NCI-H1930 (cell line): ENCODE measurements at places on chromosomes 13 and 19.

DNA sequence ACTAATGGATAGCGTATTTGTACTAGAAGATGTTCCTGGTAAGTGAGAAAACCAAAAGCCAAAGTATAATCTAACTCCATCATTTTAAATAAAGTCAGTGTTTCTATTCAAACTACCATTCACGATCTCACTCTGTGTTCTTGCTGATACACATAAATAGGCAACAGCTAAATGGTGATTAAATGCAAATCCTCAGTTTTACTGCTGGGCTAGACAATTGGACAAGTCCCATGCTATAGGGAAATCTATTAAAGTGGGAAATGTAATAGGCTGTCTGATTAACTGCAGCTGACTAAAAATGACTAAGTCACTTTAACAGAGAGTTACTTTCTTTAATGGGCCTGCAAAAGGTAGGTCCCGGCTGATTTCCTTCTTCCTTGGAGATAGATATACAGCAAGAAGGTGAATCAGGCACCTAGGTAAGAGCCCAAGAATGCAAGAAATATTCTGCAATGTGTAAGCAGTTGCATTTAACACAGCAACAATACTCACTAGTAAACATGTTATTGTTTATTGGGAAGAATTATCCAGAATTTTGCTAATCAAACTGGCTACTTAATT, 298.4 kb downstream of the SLITRK6 start:
- DNase-seq = no peak

DNA sequence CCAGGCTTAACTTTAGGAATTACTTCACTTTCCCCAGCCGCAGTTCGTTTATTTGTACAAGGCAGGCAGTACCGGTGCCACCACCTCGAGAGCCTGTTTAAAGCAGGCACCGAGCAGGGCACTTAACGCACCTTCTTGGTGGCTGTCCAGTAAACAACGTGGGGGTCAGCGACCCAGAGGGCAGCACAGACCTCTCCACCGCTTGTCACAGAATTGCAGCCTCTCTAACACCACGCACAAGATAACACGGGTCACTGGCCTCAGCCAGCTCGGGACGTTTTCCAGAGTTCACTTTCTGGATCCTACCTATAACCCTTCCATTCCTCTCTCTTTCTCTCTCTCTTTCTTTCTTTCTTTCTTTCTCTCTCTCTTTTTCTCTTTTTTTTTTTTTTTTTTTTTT, 16.8 kb upstream of the ELAVL1 start:
- no peak for DNase-seq

GRCh38 chr13:63206461-63206860, 1790.8 kb upstream of the PCDH20 start:
- DNase-seq = no peak

DNA sequence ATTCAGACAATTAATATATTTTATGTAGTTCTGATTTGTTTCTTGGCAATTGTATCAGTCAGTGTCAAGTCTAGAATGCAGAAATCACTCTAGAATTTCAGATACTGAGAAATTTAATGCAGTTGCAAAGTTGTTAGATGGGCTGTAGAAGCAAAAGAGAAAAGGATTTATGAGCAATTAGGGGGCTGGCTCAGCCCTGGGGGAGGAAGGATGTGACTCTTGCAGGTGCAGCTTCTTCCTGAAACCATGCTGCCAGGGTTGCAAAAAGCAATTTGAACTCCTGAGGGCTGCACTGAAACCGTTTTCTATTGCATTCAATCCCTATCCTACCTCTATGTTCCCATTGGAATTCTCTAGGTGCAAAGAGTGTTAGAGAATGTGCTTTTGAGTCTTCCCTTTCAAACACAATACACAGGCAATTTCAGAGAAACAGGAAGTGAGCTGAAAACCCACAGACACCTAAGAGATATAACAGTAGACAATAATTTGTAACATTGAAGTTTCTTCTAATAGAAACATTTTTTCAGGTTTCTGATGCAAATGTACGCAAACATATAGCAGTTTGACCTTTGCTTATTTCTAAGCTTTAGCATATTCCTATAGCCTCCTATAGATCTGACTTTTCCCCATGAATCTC, 814.7 kb upstream of the ATXN8OS start:
- no peak for DNase-seq

- no peak for DNase-seq
These were observed 19.5 kb downstream of the CAPS start for GRCh38 chr19:5933391-5934068.

DNA sequence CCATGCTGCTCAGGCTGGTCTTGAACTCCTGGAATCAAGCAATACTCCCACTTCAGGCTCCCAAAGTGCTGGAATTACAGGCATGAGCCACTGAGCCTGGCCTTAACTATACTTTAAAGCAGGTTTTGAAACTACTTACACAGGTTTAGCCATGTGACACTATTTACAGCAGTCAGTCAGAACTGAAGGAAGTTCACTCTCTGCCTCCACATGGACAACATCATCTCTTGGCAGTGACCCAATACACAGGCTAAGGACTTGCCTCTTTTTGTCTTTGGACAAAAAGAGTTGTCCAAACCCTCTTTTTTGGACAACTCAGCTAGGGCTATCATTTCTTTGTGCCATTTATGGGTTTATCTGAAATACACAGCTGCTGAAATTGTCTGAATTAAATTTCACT, 89.0 kb upstream of the CLDN10 start:
- DNase-seq = no peak

GRCh38 chr19:30065680-30066606, 123.9 kb downstream of the URI1 start:
- no peak for DNase-seq

DNA sequence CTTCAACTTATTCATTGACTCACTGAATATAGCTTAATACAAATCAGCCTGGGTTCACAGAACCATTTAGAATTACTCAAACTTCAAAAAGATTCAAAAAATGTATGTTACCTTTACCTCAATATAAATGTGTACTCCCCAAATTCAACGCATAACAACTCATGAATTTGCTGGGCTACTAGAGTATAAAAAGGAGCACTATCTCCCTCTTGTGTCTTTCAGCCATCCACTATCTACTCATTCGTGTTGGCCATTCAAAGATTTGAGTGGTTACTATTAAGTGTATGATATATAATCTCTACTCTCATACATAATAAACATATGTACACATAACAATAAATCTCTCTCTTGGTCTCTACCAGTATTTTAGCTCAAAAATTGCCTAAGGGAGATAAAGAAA, 20.3 kb downstream of the INTS6 start:
- DNase-seq = no peak

DNA sequence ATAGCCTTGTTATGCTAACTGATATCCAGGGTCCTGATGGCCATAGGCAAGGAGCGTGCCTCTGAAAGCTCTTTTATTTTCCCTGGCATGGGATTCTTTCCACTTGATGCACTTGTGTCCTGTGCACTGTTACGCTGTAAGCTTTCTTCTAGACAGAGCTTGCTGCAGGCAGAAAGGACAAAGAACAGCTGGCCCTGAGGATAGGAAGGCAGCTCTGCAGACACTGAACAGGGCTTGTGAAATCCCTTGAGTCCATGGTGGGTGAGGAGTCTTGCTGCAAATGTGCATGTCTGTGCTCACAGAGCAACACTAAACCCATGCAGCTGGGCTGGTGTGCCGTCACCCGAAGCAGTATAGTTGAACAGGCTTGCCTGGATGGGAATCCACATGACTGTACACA, 126.6 kb downstream of the AKAP11 start:
- no peak for DNase-seq

DNA sequence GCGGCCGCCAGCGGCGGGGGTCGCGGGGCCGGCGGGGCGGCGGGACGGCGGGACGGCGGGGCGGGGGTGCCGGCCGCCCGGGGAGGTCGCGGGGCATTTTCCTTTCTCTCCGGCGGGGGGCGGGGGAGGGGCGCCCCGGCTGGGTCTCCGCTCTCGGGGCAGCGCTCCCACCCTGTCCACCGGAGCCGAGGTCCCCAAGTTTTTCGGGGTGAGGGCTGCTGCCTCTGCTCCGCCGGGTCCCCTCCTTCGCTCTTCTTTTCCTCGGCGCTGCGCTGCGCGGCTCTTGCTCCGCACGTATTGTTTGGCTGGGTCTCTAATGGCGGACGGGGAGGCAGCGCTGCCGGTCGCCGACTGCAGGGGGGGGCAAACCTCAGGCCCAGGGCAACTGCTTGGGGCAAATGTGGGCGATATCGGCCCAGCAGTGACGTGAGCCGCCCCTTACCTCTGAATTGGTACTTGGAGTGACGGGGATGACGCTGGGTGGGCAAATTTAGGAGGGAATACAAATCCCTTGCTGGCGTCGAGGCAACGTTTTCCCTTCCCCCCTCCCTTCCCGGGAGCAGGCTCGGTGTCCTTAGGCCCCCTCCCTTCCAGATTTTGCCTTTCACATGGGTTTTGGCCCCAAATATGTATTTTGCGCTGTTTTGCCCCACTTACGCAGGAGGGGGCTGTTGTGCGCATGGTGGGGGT, 759 bp downstream of the ZMYM2 start:
- DNase-seq = peak; percentile 66

DNA sequence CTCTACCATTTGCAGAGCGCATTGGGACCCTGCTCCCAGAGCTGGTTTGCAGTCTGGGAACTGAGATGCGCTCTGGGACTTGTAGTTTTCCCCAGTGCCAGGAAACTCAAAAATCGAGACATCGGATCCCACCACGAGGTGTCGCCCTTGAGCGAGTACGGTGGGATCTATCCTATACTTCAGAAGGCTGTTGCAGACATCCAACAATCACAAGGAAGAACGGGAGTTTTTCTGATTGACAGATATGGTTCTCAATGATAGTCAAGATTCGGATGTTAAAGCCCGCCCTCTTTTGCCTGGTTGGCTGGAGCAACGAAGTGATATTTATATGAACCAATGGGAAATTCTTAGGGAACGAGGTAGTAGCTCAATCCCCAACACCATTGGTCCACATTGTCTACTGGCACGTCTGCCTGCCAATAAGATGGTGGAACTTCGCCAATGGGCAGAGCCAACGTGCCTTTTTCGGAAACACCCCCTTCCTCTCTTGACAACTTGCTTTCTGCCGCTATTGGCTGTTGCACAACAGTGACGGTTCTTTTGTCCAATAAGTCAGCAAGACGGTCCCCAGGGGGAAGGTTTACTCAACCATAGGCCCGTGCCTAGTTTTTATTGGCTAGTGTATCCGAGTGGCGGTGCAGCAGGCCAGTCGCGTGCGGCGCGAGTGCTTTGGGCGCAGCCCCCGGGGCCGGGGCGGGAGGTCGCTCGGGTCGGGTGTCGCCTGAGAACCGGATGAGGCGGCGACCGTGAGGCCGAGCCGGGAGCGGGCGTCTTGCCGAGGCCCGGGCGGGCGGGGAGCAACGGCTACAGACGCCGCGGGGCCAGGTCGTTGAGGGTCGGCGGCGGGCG, at the start of gene DNM2:
DNM2 (plus strand) TSS at position 724 of the 849 bp plus-strand sequence. CDS start 164 bp downstream, outside the sequence.
- DNase-seq = peak; percentile 100

GRCh38 chr19:41844601-41845000, at the start of gene LYPD4:
Gene LYPD4, minus strand, starts transcription at chr19:41844683. Its CDS starts 5,398 bp downstream, at chr19:41839285.
- no peak for DNase-seq

GRCh38 chr19:3080286-3080685, 13.9 kb upstream of the GNA11 start:
- DNase-seq = no peak

DNA sequence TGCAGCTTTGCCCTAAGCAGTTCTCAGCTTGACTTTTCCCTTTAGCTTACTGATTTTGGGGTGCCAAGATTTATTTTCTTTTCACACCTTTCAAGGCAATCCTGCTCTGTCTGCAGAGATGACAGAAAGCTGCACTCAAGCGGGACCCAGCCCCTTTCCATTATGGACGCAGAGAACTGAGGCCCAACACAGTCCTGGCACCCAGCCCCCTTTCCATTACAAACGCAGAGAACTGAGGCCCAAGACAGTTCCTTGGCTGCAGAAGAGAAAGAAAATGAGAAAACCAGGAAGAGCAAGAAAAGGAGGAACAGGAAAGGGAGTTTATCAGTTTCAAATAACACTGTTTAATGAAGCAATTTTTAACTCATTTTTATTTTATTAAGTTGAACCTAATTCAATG, 36.8 kb upstream of the ATP11A start:
- no peak for DNase-seq

DNA sequence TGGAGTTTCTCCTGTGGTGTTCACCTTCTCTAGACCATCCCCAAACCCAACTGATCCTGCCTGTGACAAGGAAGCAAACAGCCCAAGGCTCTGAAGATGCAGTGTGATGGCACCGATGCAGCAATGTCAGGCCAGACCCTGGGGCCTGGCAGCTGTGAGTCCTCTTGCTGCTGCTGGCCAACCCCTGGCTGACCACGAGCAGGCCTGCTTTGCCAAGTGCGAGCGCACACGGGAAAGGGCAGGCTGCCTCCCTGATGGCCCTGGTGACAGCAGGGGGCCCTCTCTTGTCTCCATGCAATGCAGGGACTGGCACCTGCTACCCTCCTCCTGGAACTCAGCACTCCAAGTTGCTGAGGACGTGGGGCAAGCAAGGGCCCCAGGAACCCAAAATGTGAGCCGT, 5.4 kb upstream of the VSTM2B start:
- DNase-seq = no peak

- no peak for DNase-seq
These were observed 507.4 kb downstream of the DACH1 start for GRCh38 chr13:71359641-71360040.

GRCh38 chr19:52735734-52736133, 890 bp upstream of the ZNF611 start:
- DNase-seq = no peak

DNA sequence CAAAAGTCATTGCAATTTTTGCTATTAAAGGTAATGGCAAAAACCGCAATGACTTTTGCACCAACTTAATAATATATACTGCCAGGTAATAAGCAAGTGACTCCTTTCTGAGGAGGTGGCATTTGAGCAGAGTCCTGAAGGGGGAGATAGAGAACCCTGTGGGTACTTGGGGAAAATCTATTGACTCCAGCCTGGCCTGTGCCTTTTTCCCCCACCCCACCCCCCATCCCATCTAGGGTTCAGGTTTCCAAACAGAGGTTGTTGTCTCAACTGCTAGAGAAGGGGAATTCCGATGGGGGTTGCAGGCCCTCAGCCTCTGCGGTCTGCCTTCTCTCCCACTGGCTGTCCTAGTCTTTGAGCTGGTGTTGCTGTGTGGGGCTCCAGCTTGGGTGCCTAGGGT, 11.5 kb downstream of the S1PR2 start:
- no peak for DNase-seq

GRCh38 chr13:67806796-67807195, 576.7 kb upstream of the PCDH9 start:
- no peak for DNase-seq

- no peak for DNase-seq
These were observed 255.0 kb upstream of the SLITRK1 start for GRCh38 chr13:84137292-84137691.

DNA sequence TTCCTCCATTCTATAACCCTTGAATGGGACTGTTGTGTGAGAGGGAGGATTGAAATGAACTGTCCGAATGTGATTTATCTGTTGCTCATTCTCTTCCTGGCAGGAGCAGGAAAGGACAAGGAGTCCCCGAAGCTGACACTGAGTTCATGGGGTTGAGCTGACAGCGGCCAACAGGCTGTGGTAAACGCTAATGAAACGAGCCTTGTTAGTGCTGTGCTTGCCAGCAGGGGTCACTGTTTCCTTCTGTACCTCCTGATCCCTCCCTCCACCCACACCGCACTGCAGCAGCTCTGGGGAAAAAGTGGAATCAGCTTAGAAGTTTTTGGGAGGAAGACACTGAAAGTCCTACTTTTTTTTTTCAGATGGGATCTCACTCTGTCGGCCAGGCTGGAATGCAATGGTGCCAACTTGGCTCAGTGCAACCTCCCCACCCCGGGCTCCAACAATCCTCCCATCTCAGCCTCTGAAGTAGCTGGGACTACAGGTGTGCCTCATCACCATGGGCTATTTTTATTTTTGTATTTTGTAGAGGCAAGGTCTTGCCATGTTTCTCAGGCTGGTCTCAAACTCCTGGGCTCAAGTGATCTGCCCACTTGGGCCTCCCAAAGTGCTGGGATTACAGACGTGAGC, 6.7 kb upstream of the ZNF761 start:
- peak; percentile 62 for DNase-seq

GRCh38 chr13:100790405-100790804, 115.8 kb upstream of the TMTC4 start:
- DNase-seq = peak; percentile 26
